ENCODE measurements at places on chromosomes 4 and X.

DNA sequence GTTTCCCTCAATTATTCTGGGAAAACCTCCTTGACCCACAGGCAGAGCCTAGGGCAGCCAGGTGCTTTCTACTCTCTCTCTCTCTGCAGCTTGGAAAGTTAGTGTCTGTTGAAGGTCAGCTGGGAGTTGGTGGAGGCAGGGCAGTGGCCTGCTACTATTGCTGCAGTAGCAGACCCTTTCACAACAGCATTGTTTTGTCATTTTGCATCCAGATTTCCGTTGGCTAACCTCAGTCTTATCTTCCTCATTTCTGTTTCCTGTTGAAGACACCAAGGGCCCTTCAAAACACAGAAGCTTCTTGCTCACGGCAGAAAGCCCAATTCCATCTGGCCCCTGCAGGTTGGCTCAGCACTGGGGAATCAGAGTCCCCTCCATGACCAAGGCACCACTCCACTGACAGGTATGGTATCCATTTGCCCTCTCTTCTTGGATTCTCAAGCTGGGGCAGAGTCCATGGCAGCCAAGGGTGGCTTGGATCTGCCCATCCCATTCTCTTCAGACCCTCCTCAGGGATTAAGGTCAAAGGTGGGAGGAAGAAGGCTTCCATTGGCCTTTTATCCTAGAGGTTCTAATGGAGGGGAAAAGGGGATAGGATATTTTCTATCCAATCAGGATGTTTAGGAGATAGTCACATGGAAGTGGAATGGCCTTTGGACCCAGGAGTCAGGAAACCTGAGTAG lies 24.6 kb downstream of the VSIG4 start:
- no peak for DNase-seq

GRCh38 chrX:105273326-105273725 lies 52.8 kb upstream of the TEX13A start:
- DNase-seq, result no peak

GRCh38 chr4:165537028-165537648 lies 158.3 kb downstream of the CPE start:
- DNase-seq, result peak; percentile 50

DNA sequence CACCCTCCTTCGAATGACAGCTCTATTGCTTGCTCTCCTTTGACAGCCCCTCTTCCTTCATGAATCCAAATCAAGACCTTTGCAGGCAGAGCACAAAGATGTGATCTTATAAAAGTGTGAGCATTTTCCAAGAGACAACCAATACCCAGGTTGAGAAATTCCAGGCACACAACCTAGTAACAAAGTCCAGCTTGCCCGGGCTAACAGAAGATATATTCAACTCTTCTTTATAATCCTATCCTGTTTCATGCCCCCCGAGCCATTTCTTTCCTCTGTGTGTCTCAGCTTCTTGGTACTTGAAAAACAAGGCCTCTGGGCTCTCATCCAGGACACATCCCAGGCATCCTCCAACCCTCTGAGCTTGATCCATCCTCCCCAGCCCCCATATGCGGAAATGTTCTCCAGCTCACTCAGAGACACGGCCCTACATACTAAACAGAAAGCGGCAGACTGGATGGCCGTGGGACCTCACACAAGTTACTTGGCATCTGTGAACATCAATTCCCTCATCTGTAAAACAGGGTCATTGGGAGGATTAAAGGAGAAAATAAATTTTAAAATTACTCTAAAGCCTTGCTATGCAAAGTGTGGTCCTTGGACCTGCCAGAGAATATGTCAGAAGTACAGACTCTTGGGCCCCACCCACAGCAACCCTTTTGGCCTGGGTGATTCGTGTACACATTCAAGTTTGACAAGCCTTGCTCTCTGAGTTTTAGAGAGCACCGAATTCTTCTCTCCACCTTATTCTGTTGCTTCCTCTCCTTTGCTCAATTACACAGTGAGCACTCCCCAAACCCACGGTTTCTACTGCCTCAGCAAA lies 627.0 kb downstream of the BCOR start:
- DNase-seq, result no peak

DNA sequence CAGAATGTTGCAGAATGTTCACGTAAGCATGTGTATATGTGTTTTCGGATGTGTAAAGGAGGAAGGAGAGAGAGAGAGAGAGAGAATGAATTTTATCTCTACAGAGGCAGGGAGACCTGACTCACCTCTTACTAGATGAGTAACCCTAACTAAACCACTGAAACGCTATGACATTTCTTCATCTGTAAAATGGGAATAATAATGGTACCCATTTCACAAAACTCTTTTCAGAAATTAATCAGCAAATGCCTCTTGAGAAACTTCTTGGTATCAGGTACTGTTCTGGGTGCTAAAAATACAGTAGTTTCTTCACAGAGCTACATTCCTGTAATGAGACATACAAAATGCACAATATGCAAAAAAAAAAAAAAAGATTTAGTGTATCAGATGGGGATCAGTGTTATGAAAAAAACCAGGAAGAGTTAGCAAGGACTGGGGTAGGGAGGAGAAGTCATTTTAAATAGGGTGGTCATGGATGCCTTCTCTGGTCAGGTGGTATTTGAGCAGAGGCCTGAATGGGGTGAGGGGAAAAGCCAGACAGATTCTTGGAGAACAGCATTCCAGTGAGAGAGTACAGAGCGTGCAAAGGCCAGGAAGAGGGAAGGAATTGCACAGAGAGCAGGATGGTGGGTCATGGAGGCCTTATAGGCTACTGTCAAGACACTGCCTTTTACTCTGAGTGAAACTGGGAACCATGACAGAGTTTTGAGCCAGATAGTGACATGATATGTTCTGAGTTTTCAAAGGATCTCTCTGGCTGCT lies 84.9 kb upstream of the SPANXB1 start:
- no peak for DNase-seq

GRCh38 chr4:188190461-188190860 lies 51.2 kb downstream of the TRIML1 start:
- no peak for DNase-seq

DNA sequence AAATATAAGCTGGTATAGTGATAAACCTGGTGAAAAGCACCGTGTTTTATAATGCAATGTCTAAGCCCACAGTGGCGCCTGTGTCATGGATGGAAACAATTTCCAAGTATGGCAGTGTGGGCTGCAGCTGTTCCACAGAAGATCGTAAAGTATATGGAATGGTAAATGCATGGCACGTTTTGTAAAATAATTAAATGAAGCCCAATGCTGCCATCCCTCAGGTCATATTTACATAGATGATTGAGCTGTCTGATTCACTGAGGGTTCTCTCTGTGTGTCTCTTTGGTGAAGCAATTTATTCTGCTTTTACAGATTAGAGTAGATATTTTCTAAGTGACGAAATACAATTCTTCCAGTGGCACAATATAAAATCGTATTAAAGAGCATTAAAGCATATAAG lies 164.8 kb downstream of the ASMT start:
- DNase-seq, result no peak

- no peak for DNase-seq
Observed at GRCh38 chr4:185142564-185142911, 528 bp upstream of the SLC25A4 start.

DNA sequence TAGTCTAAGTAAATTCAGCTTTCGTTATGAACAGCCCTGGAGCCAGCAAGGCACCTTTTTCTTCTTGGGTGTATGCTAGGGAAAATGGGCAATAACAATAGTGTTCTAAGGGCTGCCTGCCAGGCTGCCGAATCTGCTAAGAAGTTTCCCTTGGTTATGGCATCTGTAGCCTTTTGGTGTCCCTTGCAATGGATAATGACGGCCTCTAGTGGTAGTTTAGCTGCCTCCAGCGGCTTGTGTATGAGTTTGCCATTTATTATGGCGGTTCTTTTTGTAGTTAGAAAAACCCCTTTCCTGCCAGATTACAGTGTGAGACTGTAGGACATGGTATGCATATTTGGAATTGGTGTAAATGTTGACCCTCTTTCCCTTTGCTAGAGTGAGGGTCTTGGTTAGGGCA lies 78.9 kb upstream of the SPIN4 start:
- no peak for DNase-seq

DNA sequence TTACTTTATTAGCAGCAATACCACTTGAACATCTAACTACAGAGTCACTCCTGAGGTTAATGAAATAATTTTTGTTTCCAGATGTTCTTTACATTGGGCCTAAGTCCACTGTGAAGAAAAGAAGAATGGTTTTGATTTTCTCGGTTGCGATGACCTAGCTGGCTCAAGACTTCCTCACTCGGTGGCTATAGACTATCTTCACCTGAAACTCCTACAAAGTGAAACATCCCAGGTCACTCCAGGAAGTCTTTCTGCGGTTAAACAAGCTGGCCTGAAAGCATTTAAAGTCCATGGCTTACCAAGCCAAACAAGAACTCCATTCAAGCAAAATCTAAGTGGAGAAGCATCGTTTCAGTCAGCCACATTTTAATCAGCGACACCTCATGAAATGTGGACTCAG lies 13.7 kb upstream of the SORBS2 start:
- no peak for DNase-seq

DNA sequence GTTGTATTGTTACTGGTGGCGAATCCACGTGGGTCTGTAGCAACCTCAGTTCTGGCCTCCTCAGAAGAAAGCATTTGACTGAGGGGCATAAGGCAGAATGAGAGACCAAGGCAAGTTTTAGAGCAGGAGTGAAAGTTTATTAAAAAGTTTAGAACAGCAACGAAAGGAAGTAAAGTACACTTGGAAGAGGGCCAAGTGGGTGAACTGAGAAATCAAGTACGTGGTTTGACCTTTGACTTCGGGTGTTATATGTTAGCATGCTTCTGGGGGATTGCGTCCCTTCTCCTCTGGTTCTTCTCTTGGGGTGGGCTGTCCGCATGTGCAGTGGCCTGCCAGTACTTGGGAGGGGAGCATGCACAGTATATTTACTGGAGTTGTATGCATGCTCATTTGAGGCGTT lies 232.7 kb upstream of the GATB start:
- DNase-seq, result no peak

DNA sequence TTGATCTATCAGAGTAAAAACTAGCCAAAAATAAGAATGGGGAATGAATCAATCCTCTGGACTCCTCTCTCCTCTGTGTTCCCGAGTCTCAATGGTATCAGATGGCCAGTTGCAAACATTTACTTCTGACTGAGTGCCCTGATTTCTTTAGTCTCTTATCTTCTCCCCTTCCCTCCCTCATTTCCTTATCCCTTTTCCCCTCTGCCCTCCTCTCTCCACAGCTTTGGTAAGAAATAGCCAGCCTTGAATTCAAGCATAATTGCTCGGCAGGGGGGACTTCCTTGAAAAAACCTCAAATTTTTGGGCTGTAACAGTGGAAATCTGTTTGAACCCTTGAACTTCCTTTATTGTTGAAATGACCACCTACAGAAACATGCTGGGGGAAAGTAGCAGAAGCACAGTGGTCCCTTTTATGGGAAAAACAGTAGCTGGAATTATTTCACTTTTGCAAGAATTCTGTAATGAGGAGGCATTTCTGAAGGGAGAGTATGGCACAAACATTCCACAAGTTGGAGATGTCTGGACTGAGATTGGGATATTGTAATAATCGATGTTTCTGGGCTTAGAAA lies 40.3 kb downstream of the NHS start:
- no peak for DNase-seq

DNA sequence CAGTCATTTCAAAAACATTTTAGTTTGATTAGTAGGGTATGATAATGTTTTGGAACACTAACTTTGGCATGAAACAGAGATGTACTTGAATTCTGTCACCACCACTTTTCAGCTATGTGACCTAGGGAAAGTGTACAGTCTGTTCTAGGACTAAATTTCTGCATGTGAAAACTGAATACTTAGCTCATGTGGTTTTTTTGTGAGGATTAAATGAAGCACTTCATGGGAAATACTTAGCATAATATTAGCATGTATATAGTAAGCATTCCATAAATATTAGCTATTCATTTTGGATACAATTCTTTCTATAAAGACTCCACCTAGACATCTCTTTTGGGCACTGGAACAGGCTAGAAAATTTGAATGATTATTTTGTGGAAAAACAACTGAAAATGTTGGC lies 1379.4 kb downstream of the RPA4 start:
- no peak for DNase-seq

DNA sequence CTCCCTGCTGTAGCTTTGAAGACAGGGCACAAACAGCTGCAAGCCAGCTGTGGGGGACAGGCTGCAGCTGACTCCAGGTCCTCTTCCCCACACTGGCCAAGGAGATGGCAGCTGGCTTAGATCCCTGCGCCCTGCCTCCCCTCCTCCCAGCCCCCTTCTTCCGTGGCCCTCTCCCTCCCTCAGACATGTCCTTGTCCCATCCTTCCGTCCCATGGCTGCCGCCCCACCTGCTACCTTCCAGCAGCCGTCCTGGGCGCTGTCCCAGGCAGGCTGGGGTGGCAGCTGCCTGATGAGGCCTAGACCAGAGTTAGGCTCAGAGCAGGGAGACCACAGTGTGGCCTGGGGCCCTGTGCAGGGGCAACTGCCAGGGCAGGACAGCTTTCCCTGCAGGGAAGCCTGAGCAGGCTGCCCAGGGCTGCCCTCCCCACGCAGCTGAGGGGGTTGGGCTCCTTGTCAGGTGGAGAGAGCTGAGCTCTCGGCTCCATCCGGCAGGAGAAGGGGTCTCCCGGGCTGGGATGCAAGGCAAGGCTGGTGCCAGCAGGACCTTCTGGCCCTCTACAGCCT lies 3.3 kb upstream of the BGN start:
- DNase-seq, result no peak

Measured in HEK293T (cell line).